Adrenal gland (tissue), 19 donors: ENCODE measurements at places on chromosomes 5 and 9.

- no peak for DNase-seq
These were observed 209.3 kb downstream of the GAPVD1 start for GRCh38 chr9:125470767-125471580.

DNA sequence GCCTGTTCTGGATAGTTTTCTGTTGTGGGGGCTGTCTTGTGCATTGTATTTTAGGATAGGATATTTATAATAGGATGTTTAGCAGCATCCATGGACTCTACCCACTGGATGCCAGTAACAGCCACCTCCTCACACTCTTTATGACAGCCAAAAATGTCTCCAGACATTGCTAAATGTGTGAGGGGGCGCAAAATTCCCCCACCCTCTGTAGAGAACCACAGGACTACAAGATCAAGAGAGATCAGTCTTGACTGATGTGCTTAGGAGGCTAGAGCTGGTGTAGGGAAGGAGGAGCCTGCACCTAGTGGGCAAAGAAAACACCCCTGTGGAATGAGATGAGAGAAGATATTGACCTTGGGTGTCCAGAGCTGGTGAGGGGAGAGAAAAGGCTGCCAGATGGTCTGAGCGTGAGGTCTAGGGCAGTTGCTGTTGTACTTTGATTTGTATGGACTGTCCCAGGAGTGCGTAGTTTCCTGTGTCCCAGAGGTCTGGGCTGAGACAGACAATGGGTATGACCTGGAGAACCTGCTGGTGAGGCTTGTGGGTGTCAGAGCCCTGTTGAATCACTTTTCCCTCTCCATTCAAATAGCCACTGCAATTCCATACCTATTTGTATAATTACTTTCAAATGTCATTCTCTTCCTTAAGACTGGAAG lies 16.3 kb downstream of the DAPK1 start:
- DNase-seq = no peak

GRCh38 chr5:170491479-170491878 lies 12.3 kb upstream of the KCNIP1 start:
- peak; percentile 61 for DNase-seq

DNA sequence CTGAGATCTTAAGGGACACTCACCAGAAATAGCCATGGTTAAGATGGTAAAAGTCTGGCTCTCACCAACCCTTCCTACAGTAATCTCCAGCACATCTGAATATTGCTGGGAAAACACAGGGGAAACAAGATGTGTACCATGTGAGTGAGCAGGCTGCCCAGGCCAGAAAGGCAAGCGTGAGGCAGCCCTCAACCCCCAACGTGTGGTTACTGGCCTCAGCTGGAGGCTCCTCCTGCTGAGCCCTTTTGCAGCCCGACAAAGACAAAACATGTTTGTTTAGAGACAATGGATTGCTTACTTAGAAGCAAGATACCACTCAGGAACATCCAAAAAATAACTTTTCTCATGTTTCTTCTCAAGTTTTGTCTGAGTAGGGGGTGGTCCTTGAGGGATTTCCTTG lies 16.6 kb downstream of the ZFP62 start:
- no peak for DNase-seq

- DNase-seq = no peak
These were observed 37.0 kb downstream of the CXXC5 start for GRCh38 chr5:139684881-139685749.
